ENCODE measurements at places on chromosomes 7 and 10.

GRCh38 chr10:51668336-51668689 is 31.1 kb downstream of the CSTF2T start:
- DNase-seq, result no peak

GRCh38 chr7:1632916-1633785 is 36.9 kb upstream of the ELFN1 start:
- no peak for DNase-seq

GRCh38 chr10:77866598-77866997 is 60.0 kb downstream of the DLG5 start:
- no peak for DNase-seq

DNA sequence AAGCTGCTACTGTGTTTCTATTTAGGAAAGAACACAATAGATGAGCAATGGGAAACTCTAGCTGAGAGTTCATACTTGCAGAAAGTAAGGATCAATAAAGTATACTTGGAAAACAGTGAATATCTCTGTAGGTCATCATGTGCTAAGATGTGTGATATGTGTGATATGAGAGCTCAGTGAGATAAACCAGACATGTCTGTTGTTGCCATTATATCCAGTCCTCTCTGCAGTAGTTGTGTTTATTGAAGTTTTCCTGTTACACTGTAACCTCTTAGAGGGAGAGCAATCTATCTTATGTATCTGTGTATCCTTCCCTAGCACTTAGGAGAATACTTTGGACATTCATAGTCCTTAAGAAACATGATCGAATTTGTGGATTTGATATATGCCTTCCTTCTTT is 19.1 kb downstream of the TRUB1 start:
- DNase-seq, result no peak

DNA sequence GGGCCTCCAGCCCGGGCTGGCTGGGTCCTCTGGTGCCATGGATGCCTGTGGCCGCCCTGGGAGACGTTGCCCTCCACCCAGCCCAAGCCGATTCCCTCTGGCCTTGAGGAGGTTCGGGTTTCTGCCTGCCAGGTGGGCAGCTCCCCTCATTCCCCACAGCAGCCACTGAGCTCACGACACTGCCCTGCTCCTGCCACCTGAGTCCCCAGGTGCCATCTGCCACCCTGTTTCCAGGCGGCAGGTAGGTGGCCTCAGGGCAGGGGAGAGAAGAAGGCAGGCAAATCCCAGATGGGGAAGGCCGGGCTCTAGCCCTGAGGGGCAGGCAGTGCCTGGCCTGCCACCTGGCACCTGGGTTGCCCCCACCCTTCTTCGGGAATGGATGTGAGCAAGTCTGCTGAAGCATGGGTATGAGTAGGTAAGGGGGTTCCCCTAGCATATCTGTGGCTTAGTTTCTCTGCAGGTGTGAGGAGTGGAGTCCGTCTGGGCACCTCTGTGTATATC is 92.2 kb upstream of the PPIF start:
- no peak for DNase-seq

- no peak for DNase-seq
Observed at GRCh38 chr10:9012312-9012711, 957.8 kb downstream of the GATA3 start.

Data from tongue (tissue), 3 donors.